ENCODE measurements at places on chromosomes 2 and 18. TPM values are rescaled to one million over a fixed set of nuclear protein-coding genes. Genes with fewer than 3 reads are reported as not detected.

GRCh38 chr2:66579186-66580126, 144.5 kb downstream of the MEIS1 start:
- no peak for DNase-seq

DNA sequence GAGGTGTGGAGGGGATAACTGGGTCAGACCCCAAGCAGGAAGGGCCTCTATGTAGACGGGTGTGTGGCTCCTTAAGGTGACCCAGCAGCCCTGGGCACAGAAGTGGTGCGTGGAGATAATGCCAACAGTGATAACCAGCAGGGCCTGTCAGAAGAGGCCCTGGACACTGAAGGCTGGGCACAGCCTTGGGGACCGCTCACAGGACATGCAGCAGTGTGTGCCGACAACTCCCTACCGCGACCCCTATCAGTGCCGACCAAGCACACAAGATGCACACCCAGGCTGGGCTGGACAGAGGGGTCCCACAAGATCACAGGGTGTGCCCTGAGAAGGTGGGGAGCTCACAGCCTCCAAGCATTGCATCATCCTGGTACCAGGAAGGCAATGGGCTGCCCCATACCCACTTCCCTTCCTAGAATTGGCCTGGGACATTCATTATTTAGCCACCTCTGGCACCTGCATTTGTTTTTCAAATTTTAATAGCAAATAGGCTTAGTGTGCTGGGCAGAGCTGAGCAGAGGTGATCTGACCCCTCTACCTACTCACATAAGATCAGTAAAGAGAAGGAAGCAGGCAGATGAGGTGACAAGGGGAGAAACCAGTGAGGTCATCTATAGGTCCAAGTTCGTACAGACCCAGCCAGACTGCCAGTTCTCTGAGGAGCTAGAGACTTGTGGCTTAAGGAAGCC, 55.2 kb downstream of the BCL11A start:
- no peak for DNase-seq

DNA sequence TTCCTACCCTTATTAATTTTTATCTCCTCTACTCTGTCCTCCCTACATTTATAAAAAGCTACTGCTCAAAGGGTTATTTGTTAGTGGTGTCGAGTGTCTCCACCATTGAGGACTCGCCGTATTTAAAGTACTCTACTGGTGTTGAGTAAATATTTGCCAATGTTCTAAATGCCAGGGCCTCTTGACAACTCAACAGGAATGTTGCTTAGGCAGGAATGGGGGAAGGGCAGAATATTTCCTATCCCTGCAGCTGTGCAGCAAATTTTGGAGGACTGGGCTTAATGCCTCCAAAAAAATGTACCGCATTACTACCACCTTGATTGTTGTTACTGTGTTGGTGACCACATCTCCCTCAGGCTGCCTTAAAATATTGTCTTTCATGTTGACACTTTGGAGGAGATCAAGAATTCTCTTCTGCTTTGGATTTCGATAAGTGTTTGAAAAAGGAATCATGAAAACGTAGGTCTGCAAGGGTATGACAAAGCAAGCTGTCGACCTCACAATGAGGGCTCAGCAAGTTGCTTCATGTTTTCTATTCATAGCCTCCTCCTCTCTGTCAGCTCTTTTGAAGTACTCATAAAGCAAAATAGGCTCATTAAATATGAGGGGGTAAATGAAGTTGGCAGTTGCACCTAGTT, 84.3 kb downstream of the EFEMP1 start:
- DNase-seq = no peak

The LIMS3 gene
- total RNA-seq = 3.3 TPM

All from activated CD4-positive, alpha-beta memory T cell treated with anti-CD3 and anti-CD28 coated beads for 36 hours (primary cell).